A549 (cell line): ENCODE measurements at places on chromosomes 11 and 22. TPM values are rescaled to one million over a fixed set of nuclear protein-coding genes. Genes with fewer than 3 reads are reported as not detected.

GGTLC3 gene
- polyA plus RNA-seq, result not detected in 3 replicates

MYO7A gene
- polyA plus RNA-seq, result 1.4 to 2.7 TPM (median 2.1 TPM) in 3 replicates

KRTAP5-2 gene
- polyA plus RNA-seq, result not detected in 3 replicates

DTX4 gene
- polyA plus RNA-seq, result 3.0 to 3.3 TPM (median 3.1 TPM) in 3 replicates

DMC1 gene
- polyA plus RNA-seq, result 6.1 to 6.9 TPM (median 6.4 TPM) in 3 replicates

FLRT1 gene
- polyA plus RNA-seq, result 0.07 to 0.13 TPM (median 0.10 TPM) in 3 replicates

TSKU gene
- polyA plus RNA-seq, result 145 to 171 TPM (median 164 TPM) in 3 replicates

ABCG4 gene
- 0.33 to 0.44 TPM (median 0.35 TPM) in 3 replicates for polyA plus RNA-seq

SAAL1 gene
- 56.0 to 60.0 TPM (median 56.3 TPM) in 3 replicates for polyA plus RNA-seq

CASP5 gene
- not detected in 3 replicates for polyA plus RNA-seq

PEX16 gene
- 16.2 to 18.2 TPM (median 17.8 TPM) in 3 replicates for polyA plus RNA-seq

MIAT gene
- polyA plus RNA-seq, result 1.1 to 2.2 TPM (median 1.5 TPM) in 3 replicates

SEZ6L gene
- polyA plus RNA-seq, result not detected in 3 replicates

C22orf39 gene
- polyA plus RNA-seq, result 19.4 to 20.2 TPM (median 19.5 TPM) in 3 replicates

OR4D5 gene
- not detected in 3 replicates for polyA plus RNA-seq

CD82 gene
- polyA plus RNA-seq, result 2.8 to 3.8 TPM (median 3.4 TPM) in 3 replicates

LYVE1 gene
- polyA plus RNA-seq, result 0.04 TPM in 1 of 3 replicates, not detected in the others

OR2AG2 gene
- polyA plus RNA-seq, result 0.03 to 0.05 TPM in 2 of 3 replicates, not detected in the other

UBQLN3 gene
- not detected in 3 replicates for polyA plus RNA-seq

RBMXL2 gene
- polyA plus RNA-seq, result not detected in 3 replicates

MMP27 gene
- polyA plus RNA-seq, result not detected in 3 replicates

GSTT2B gene
- polyA plus RNA-seq, result 0.11 to 0.30 TPM in 2 of 3 replicates, not detected in the other

C22orf31 gene
- polyA plus RNA-seq, result not detected in 3 replicates

TRIM34 gene
- polyA plus RNA-seq, result 6.1 to 8.1 TPM (median 6.8 TPM) in 3 replicates

OR56A1 gene
- not detected in 3 replicates for polyA plus RNA-seq

RAC2 gene
- polyA plus RNA-seq, result 0.05 to 0.07 TPM (median 0.05 TPM) in 3 replicates

PGA4 gene
- not detected in 3 replicates for polyA plus RNA-seq

MISFA gene
- 5.0 to 8.4 TPM (median 6.3 TPM) in 3 replicates for polyA plus RNA-seq

PDE2A gene
- polyA plus RNA-seq, result 0.62 to 1.4 TPM (median 0.94 TPM) in 3 replicates

KCNQ1OT1 gene
- 0.03 to 0.04 TPM (median 0.03 TPM) in 3 replicates for polyA plus RNA-seq

FOXRED2 gene
- 11.6 to 12.3 TPM (median 12.3 TPM) in 3 replicates for polyA plus RNA-seq

OR52D1 gene
- polyA plus RNA-seq, result not detected in 3 replicates

MFNG gene
- 1.7 to 1.8 TPM (median 1.7 TPM) in 3 replicates for polyA plus RNA-seq

CBY1 gene
- polyA plus RNA-seq, result 17.5 to 19.4 TPM (median 18.6 TPM) in 3 replicates

RASSF10 gene
- polyA plus RNA-seq, result 9.7 to 12.5 TPM (median 10.3 TPM) in 3 replicates
